Activated naive CD4-positive, alpha-beta T cell treated with anti-CD3 and anti-CD28 coated beads for 36 hours (primary cell): ENCODE measurements at places on chromosomes 1 and 21. TPM values are rescaled to one million over a fixed set of nuclear protein-coding genes. Genes with fewer than 3 reads are reported as not detected.

DNA sequence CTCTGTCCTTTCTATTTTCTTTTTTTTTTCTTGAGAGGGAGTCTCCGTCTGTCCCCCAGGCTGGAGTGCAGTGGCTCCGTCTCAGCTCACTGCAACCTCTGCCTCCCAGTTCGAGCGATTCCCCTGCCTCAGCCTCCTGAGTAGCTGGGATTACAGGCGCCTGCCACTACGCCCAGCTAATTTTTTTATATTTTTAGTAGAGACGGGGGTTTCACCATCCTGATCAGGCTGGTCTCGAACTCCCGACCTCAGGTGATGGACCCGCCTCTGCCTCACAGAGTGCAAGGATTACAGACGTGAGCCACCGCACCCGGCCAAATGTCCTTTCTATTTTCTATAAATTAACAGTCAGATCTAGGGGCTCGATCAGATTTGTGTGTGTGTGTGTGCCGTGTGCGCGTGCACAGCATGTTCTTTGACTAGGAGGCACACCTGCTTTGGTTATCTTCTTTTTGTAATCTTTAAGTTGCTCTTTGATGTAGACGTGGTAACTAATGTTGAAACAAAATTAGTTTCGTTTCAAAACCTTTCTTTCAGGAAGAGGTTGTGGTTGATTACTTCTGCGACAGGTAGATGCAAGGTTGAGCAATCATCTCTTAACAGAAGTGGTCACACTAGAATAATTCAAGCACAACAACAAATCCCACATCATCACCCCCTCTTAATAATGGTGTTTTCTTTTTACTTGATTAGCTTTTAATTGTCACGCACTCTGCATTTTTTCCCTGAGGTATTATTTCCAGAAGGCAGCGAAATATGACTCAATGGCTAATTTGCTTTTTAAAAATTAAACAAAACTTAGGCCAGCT lies 779 bp upstream of the DEGS1 start:
- peak overlapping the region; percentile 82 for H3K4me3 ChIP-seq
- H3K36me3 ChIP-seq: peaks cover 2% of the 10 kb centered on the region
- no peaks in the 10 kb centered on the region for H3K27me3 ChIP-seq

DNA sequence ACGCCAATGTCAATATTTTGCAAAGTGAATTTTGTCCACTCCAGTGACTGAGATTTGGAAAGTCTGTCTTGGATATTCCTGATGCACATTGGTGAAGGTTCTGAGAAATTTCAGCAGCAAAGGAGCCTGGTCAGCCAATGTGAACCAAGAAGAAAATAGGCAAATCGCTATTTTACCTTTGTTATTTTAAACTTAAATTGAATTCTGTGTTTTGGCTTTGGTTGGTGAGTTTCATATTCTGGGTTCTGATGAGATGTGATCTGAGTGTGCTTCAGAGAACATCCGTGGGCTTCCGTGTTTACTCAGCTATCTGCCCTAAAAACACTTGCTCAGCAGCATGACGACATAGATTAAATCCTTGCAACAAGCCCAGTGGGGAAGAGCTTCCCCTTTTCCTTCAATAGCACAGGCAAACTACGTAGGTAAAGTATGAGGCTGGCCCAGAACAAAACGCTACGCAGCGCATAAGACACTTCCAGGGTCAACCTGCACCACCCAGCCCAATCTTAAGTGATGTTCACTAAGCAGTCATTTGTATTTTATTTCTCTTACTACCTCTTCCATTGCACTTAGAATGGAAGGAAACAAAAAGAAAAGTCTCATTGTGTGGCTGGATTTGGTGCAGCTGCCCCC lies 176.4 kb upstream of the KAZN start:
- no peaks in the 10 kb centered on the region for H3K4me1 ChIP-seq
- no peaks in the 10 kb centered on the region for H3K36me3 ChIP-seq
- no peak for DNase-seq
- H3K27ac ChIP-seq: no peak overlapping the region

DNA sequence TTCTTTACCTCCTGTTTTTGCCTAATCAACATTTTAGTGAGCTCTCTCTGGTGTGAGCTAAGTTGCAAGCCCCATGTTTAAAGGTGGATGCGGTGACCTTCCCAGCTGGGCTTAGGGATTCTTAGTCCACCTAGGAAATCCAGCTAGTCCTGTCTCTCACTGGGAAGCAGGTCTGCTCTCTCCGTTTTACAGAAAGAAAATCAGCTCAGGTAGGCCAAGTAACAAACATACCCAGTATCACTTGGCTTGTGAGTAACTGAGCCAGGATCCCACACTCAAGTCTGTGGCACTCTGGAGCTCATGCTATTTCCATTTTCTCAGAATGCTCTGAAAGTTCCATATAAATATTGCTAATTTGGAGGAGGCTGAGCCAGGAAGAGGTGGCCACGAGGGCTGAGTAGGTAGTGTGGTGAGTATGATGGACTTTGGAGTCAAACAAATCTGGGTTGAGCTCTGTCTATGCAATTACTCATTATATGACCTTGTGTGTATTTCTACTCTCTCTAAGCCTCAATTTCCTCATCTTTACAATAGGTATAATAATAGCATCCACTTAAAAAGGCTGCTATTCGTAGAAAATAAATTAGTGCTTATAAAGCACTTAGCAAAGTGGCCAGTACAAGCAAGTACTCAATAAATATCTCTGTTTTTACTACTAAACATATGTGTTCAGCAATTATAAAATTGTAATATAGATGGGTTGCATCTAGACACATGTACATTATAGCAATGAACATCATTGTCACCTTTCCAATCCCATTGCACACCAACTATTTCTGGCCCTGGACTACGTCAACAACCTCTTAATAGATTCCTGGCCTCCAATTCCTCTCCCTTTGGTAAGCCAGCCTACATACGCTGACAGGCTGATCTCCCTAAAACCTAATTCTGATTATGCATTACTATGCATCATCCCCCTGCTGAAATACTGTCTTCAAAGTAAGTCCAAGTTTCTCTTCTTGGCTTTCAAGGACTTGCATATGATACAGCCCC lies 32.7 kb upstream of the DHCR24 start:
- H3K4me1 ChIP-seq: no peaks in the 10 kb centered on the region
- H3K27me3 ChIP-seq: peaks cover 6% of the 10 kb centered on the region
- no peak for DNase-seq
- no peak overlapping the region for H3K27ac ChIP-seq
- no peaks in the 10 kb centered on the region for H3K36me3 ChIP-seq

ALX3 gene
- total RNA-seq: not detected

- no peak for DNase-seq
- H3K4me1 ChIP-seq: no peaks in the 10 kb centered on the region
- no peak overlapping the region for H3K27ac ChIP-seq
- no peaks in the 10 kb centered on the region for H3K36me3 ChIP-seq
Measured at GRCh38 chr21:34311561-34312330, 52.1 kb upstream of the KCNE2 start.

TARBP1 gene
- 40.2 TPM for total RNA-seq

CHIA gene
- not detected for total RNA-seq

- peaks cover 5% of the 10 kb centered on the region for H3K27me3 ChIP-seq
- H3K36me3 ChIP-seq: no peaks in the 10 kb centered on the region
- no peak overlapping the region for H3K4me3 ChIP-seq
- no peak for DNase-seq
Measured at GRCh38 chr1:57142999-57143398, 177.2 kb upstream of the C8B start.

DNA sequence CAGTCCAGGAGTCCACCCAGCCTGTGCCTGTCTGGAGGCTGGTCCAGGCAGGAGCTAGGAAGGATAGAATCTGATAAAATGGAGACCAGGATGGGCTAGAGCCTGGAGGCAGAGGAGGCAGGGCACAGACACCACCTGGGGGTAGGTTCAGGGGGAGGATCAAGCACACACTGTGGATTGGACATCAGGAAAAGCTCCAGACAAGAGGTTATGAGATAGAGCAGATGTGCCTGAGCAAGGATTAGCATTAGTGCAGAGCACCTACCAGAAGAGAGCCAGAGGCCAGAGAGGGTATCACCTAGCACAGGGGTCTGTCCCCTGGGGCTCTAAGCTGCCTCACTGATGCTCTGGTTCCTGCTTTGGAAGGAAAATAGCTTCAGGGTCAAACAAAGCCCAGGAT lies 216.7 kb upstream of the ZC3H12A start:
- no peak overlapping the region for H3K4me3 ChIP-seq
- DNase-seq: no peak
- no peak overlapping the region for H3K27ac ChIP-seq
- no peaks in the 10 kb centered on the region for H3K36me3 ChIP-seq
- no peaks in the 10 kb centered on the region for H3K4me1 ChIP-seq

- H3K27ac ChIP-seq: no peak overlapping the region
- no peaks in the 10 kb centered on the region for H3K4me1 ChIP-seq
- no peak for DNase-seq
- no peaks in the 10 kb centered on the region for H3K36me3 ChIP-seq
- peaks cover 2% of the 10 kb centered on the region for H3K27me3 ChIP-seq
Measured at GRCh38 chr1:87393445-87394085, 64.9 kb downstream of the LMO4 start.

DNA sequence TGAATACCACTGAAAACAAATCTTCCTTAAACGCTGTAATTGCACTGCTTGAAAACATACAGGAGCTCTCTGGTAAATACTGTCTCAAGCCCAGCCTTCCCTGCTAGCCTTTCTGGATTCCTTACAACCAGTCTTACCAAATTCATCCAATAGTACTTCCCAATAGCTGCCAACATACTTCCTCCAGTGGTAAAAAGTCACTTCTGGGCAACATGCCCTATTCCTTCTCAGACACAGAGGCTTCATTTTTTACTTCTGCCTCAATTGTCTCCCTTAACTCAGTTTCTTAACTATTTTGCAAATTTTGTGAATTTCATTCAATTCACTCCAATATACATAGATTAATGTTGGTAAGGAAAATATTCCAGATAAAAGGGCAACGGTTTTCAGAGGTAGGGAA lies 166.3 kb downstream of the TBX15 start:
- no peaks in the 10 kb centered on the region for H3K36me3 ChIP-seq
- no peaks in the 10 kb centered on the region for H3K27me3 ChIP-seq
- H3K4me3 ChIP-seq: no peak overlapping the region
- no peak overlapping the region for H3K27ac ChIP-seq
